Heart right ventricle (tissue), 16 donors: ENCODE measurements at places on chromosomes 2 and 18. TPM values are rescaled to one million over a fixed set of nuclear protein-coding genes. Genes with fewer than 3 reads are reported as not detected.

DOCK10 gene
- 0.88 TPM for polyA plus RNA-seq

CREB1 gene
- 4.6 TPM for polyA plus RNA-seq

DSG4 gene
- not detected for polyA plus RNA-seq

HRH4 gene
- polyA plus RNA-seq, result not detected

CPO gene
- polyA plus RNA-seq, result 0.07 TPM

VWC2L gene
- polyA plus RNA-seq, result not detected

PLGLB1 gene
- polyA plus RNA-seq, result 0.83 TPM

SLC5A7 gene
- polyA plus RNA-seq, result 0.04 TPM

PCBP1 gene
- polyA plus RNA-seq, result 237 TPM

CHRNG gene
- polyA plus RNA-seq, result not detected

PAX8 gene
- not detected for polyA plus RNA-seq

RUFY4 gene
- polyA plus RNA-seq, result not detected

FBXO48 gene
- 0.51 TPM for polyA plus RNA-seq

TFCP2L1 gene
- 0.15 TPM for polyA plus RNA-seq

TSPYL6 gene
- polyA plus RNA-seq, result 0.22 TPM

TMEM37 gene
- 0.78 TPM for polyA plus RNA-seq

TWIST2 gene
- polyA plus RNA-seq, result 2.7 TPM

CHRND gene
- polyA plus RNA-seq, result 0.03 TPM

PDE11A gene
- polyA plus RNA-seq, result 0.12 TPM

ECEL1 gene
- polyA plus RNA-seq, result 1.5 TPM

MC5R gene
- polyA plus RNA-seq, result not detected

LANCL1 gene
- polyA plus RNA-seq, result 5.9 TPM

CDH19 gene
- 15.2 TPM for polyA plus RNA-seq

GREB1L gene
- polyA plus RNA-seq, result 8.0 TPM

ZNF396 gene
- 0.73 TPM for polyA plus RNA-seq

LOXL3 gene
- polyA plus RNA-seq, result 3.4 TPM
